ENCODE measurements at places on chromosomes 16 and 17.

DNA sequence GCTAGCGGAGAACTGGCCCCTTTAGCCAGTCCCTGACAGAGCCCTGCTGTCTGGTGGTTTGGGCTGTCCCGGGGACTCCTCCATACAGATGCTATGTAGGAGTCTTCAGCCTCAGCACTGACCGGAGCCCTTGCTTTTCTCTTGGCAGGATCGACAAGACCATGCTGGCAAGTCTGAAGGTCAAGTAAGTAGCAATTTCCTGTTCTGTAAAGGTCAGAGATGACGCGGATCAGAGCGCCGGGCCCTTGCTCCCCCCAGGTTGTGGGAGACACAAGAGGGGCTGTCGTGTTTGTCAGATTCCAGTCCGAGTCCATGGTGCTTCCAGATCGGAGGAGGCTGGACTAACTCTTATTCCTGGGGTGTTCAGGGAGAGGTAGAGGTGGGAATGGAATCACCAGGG is 4.1 kb downstream of the RAP1GAP2 start:
- DNase-seq: no peak

DNA sequence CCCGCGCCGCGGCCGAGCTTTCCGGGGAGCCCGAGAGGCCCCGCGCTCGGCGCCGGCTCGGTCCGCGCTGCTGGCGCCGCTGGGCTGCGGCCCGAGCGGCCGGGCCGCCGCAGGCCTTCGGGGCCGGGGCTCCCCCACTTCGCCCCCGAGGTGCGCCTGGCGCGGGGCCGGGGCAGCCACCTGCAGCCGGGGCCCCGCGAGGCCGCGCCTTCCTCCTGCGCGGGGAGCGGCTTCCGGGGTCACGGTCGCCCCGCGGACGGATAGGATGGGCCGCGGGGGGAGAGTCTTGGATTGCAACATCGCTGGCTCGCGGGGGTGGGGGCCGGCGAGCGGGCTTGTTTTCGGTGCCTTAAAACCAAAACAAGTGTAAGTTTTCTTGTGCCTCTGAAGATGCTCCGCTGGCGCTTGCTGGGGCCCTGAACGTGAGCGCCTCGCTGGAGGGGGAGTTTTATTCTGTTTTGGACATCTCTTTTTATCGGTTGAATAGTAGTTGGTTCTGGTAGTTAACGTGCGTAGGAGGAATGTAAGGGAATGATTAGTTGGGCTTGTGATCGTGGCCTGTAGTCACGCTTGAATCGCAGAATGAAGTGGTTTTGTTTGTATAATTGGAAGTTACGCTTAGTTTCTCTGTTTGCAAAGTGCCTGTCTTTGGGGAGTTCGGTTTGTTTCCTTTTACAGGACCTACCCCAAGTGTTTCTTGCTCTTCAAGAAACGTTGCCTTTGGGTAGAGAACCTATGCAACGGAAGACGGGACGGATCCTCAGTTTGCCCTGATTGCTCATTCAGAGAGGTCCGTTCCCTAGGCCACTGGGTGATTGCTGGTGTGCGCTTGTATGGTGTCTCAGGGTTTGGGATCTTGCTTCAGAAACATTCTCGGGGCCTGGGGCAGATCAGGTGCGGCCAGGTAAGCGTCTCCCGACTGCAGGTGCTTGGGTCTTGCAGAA is 724 bp downstream of the UBE2I start:
- peak; percentile 57 for DNase-seq

GRCh38 chr17:51322390-51323029 is 62.2 kb downstream of the UTP18 start:
- DNase-seq: no peak

- no peak for DNase-seq
Observed at GRCh38 chr17:68599552-68600066, 1.6 kb downstream of the FAM20A start.

GRCh38 chr16:72284042-72284789 is 112.3 kb upstream of the PMFBP1 start:
- DNase-seq: no peak

- no peak for DNase-seq
Observed at GRCh38 chr16:16141141-16141540, 82.2 kb downstream of the ABCC6 start.

DNA sequence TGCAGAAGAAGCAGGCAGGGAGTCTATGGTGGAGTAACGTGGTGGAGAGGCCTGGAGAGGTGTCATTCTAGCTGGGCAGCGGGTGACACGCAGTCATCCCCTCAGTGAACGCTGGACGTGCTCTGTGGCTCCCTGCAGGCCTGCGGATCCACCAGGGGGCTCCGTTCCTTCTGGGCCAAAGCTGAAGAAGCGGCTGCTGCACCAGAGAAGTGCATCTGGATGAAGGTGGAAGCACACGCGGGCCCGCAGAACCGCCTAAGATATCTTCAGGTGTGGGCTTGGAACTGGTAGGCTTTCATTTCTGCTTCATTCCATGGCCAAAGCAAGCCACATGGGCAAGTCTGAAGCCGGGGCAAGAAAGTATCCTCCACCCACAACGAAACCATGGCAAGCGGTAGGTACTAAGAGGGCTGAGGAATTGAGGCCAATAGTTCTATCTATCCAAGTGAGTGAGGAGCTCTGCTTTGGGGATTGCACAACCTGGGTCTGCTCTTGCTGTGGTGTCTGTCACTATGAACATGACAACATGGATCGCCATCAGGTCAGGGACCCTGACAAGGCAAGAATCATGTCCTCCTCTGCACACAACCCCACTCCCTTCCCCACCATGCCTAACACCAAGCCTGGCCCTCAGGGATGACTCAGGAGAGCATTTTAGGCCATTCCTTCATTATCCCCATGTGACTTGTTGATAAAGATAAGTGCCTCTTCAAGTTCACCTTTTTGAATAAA is 78.9 kb upstream of the FBXO47 start:
- DNase-seq: no peak

DNA sequence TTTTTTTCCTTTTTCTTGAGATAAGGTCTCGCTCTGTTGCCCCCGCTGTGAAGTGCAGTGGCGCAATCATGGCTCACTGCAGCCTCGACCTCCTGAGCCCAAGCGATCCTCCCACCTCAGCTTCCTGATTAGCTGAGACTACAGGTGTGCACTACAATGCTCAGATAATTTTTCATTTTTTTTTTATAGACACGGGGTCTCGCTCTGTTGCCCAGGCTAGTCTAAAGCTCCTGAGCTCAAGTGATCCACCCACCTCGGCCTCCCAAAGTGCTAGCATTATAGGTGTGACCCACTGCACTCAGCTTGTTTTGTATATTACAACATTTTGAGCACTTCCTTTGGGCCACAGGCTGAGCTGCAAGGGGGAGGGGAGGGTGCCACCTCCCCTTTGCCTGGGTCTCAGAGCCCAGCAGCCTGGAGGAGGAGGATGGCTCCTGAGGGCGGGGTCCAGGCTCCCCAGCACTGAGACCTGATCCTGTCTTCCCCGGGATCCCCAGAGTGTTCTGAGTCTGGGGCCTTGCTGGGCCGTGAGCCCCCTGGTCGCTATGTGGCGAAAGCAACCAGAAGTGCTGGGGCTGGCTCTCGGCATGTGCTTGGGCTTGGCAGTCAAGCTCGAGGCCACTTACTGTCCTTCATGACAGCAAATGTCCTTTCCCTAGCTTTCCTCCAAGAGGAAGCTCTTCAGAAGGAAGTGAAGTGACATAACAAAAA is 8.1 kb downstream of the DEF8 start:
- no peak for DNase-seq

DNA sequence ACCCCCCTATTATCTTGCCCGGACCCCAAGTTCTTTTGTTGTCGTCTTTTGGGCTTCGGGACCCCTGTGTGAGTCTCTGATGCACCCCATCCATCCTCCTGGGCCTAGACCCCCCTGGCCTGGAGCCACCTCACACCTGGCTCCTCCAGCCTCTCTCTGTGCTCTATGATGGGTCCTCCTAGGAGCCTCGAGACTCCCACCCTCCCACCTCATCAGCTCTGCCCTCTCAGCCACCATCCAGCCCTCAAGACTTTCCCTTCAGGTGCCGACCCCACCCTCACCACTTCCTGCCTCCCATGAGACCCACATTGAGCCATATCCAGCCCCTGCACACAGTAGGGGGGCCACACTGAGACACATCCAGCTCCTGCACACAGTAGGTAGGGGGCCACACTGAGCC is 8.7 kb upstream of the ATP2A3 start:
- DNase-seq: no peak

DNA sequence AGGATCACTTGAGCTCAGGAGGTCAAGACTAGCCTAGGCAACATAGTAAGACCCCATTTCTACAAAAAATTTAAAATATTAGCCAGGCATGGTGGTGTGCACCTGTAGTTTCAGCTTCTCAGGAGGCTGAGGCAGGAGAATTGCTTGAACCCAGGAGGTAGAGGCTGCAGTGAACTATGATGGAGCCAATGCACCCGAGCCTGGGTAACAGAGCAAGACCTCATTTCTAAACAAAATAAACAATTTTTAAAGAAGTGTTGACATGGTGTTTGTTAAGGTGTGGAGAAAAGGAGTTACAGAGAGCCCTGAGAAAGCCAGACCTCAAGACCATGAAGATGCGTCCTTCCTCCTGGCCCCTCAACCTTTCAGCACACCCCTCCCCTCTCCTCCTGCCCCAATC is 37.6 kb upstream of the C1QL1 start:
- no peak for DNase-seq

GRCh38 chr16:12459391-12460063 is 344.2 kb downstream of the CPPED1 start:
- DNase-seq: no peak

DNA sequence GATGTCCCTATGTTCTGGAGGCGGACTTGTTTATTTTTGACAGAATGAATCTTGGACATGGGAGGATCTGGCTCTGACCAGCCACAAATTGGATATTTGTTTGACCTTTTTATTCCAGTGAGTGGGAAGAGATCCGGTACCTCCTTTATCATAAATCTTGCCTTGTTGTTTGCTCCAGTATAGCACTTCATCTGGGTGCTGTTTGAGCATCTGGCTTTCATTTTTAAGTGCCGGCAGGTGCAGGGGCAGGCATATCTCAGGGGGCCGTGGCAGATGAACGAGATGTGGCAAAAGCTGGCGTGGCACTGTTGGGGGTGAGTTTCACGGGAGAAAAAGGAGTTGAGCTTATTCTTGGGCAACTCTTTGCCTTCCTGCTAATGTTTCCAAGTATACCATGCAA is 37.8 kb downstream of the MSI2 start:
- no peak for DNase-seq

DNA sequence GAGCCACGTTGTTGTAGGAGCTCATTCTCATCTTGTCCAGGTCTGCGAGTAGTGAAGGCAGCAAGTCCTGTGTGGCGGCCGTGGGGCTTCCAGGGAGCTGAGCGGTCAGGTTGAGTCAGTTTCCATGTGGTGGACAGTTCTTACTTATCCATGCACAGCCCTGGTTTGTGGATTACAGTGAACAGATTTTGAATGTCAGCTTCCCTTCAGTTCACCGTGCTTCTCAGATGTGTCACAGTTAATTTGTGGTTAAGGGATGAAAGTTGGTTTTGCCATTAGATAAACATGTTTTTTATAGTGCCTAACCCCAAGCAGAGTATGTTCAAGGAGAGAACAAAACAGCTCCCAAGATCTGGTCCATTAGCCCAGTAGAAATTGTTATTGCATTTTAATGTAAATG is 103.1 kb downstream of the RPTOR start:
- no peak for DNase-seq

DNA sequence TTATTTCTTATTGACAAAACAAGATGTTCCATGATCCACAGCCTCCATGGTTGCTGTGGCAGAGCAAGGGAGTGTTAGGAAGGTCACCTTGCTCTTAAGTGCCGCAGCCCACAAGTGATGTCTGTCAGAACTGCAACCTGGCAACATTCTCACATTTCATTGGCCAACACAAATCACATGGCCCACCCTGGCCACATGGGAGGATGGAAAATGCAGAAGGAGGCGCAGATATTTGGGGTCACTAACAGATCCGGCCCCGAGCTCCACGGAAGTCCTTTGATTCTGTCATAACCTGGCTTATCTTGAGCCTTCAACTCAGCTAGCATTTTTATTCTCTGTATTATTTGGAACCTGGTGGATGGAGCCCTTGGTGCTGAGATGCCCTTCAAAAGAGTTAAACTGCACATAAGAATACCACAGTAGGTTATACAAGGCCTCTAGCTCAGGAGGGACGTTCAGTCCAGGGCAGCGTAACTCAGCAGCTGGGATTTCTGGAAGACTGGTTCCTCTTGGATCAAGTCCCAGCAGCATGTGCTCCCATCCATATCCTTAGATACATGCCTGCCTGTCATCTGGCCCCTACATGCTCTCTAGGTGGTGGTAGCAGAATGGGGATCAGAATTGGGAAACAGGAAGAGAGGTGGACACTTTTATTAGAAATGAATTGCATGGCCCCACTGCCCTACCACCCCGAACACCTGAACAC is 508.1 kb downstream of the HAPSTR1 start:
- no peak for DNase-seq

- no peak for DNase-seq
Observed at GRCh38 chr16:81866820-81867440, 87.8 kb downstream of the PLCG2 start.

DNA sequence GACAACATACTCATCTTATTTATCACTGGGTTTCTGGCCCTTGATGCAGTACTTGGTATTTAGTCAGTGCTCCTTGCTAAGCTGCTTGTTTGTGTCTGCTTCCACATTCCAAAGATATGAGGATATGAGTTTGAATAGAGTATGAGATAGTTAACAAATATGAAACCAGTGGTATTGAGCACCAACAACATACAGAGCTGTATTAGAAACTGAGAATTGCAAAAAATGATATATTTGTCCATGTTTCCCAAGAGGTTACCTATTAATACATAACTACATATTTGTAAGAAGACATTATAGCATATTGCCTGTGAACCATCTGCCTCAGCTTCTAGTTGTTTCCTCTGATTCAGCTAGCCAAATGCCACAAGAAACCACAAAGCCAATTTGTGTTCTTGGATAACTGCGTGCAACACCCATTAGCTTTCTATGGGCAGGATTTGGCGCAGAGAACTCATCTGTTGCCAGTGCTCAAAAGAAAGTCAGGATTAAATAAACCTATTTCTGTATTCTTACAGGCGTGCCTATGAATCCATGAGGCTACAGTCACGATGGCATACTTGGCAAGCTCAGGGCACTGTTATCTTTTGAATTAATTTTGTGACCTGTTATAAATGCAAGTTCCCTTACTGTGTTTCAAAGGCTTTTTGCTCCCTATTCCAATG is 194.4 kb downstream of the MAP2K6 start:
- no peak for DNase-seq

DNA sequence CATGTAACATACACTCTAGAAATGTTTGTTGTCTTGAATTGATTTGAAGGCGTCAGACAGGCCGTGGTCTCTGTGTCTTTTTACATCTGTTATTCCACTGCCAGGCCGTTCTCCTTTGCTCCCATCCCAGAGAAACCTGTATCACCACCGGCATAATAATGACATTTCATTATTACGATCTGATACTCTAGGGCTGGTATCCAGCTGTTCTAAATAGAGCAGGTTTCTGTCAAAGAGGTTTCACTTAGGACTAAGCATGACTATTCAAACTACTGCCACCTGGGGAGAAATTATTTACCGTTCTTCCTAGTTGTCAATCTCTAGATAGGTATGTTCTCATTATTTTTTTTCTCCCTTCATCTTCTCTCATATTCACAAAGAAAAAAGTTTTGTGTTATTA is 1016.2 kb upstream of the EEF2KMT start:
- DNase-seq: no peak

DNA sequence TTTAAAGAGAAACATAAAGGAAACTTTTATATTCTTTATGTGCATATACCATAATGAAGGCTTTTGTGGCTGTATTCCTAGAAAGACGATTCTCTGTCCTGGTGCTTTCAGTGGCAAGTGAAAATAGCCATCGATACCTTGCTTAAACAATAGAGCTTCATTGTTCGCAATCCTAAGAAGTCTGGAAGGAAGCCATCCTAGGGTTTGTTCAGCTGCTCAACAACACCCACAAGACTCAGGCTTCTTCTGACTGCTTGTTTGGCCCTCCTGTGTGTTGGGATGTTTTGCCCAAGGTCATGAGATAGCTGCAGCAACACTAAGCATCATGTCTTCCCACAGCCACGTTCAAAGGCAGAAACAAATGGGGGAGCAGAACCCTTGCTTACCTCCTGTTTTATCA is 36.1 kb upstream of the COX10 start:
- DNase-seq: no peak

Data from stimulated activated CD8-positive, alpha-beta memory T cell treated with anti-CD3 and anti-CD28 coated beads, Interleukin-15, amount 100 ng/mL, for 48 hours (primary cell).